COR-L47 (cell line): ENCODE measurements at places on chromosomes 2 and 18.

DNA sequence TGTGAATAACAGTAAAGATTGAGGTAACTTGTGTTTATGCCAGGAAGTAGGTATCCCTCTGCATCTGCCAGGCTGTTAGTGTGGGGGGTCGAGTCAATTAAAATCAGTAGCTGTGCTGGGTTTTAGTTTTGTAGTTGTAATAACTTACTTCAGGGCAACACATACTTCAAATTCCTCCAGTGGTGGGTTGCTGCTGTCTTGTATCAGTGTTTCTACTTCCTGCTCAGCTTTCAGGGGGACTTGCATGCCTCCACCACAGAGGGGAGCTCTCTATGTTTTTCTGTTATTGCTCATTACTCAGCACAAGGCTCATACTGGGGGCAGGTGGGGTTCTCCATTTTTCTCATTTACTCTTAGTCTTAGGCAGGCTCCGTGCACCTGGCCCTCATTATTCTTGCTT, 136.8 kb downstream of the CAPN13 start:
- DNase-seq = no peak

DNA sequence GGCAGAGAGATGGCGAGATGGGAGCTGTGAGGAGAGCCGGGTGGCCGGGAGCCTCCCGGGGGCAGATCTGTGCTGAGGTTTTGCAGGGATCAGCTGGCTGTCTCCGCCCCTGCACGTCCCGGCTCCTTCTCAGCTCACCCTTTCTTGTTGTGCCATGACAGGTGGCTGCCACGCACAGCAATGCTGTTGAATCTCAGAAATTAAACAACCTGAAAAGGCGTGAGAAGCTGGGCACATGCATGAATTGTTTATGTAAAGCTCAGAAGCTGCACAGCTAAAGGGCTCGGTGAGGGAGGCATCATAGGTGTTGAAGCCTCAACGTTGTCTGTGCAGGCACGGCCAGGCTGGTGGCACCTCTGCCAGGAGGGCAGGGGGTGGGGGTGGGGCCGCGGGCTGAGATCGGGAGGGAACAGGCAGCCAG, 858 bp upstream of the RTP5 start:
- DNase-seq = no peak

GRCh38 chr18:49878567-49879270, 65.4 kb upstream of the ACAA2 start:
- no peak for DNase-seq

GRCh38 chr2:53170466-53170865, 597.1 kb upstream of the CHAC2 start:
- DNase-seq = no peak

DNA sequence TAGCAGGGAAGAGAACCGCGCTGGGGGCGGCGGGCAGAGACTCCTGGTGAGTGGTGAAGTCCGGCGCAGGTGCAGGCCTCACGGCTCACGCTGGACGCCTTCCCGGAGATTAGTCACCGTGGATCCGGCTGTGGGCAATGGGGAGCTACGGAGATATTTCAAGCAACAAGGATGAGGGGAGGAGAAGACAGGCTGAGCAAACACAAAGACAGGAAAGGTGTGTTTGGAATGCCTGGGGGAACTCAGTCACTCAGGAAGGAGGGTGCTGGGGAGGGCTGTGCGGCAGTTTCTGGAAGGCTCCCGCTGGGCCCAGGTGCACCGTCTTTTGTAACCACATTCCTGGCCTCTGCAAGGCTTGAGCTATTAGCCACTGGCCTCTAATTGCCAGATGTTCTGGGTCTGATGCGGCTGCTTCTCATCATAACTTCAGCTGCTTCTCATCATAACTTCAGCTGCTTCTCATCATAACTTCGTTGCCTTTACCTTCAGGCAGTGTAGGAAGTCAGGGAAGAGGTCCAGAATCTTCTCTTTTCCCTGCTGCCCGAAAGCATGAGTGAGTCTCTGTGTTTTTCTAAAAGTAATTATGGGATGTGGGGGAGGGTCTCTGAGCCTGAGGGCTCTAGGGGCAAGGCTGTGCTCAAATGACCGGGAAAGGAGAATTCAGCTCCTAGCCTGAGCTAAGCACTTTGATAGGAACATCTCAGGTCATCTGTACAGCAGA, 118.9 kb downstream of the PXDN start:
- DNase-seq = peak; percentile 87
